ENCODE measurements at places on chromosomes 13 and 19.

DNA sequence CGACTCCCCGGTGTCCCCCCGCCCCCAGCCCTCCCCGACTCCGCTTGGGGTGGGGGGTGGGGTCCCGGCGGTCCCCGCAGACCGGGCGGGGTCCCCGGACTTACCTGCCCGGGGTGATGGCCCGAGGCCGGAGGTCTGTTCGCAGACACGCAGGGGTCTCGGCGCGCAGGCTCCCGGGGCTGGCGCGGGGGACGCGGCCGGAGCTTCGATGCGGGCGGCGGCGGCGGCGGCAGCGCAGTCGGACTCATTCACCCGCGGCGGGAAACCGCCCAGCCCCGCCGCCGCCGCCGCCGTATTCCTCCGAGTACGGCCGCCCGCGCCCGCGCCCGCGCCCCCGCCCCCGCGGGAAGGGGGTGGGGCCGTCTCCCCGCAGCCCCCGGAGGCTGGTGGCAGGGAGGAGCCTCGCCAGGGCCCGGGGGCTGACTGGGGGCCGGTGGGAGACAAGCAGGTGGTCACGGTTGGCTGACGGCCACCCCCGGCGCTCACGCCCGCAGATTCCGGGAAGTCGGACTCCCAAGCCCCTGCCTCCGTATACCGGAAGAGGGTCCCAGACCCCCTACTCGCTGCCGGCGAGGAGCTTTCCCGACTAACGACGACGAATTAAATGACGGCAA lies at the start of gene C2CD4C:
Gene C2CD4C (minus strand): TSS at position 246 of the 614 bp plus-strand sequence. CDS start 786 bp downstream, outside the sequence.
- DNase-seq = peak; percentile 68

DNA sequence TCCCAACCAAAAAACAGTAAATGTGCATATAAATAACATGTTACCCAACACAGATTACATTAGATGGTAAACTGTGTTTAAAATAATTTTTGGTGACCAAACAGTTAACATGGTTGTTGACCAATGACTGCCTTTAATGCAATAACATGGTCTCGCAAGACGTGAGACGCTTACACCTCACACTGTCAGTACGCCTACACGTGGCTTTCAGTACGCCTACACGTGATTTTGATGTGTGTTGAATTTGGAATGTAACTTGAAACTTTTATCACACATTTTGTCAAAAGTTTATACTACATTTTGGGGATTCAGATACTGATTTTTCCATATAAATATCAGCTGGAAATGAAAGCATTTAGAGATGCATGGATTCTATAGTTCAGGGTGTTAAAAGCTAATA lies 32.0 kb downstream of the SLC7A9 start:
- DNase-seq = no peak

DNA sequence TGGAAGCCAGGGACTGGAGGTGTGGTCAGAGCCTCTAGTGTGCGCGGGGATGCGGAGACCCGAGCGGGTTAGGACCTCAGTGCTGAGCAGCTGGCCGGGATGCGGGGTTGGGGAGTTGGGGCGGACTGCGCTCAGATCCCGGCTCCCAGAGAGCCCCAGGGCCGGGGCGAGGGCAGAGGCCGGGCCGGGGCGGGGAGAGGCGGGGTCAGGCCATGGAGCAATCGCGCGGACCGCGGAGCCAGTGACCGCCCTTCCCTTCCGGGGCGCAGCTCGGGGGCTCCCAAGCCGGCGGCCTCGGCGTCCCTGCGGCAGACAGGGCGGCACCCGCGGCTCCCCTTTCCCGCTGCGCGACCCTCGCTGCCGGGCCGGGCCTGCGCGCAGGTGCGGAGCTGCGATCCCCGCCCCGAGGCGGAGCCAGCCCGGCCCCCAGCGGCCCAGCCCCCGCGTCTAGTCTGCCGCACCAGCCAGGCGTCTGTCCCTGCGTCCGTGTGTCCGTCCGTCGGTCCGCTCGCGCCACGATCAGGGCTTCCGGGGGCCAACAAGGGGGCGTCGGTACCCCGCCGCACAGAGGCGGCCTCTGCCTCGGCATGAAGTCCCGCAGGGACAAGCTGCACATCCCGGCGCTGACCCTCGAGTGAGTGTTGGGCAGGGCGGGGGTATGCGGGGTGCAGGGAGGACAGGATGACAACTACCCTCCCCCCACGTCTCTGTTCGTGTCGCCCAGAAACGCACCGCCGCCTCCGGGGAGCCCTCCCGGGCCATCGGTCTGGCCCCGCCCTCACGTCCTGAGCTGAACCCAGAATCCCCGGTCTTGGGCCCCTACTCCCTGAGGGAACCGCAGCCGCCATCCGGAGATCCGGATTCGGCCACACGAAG lies 12.4 kb downstream of the MAST3 start:
- peak; percentile 84 for DNase-seq

DNA sequence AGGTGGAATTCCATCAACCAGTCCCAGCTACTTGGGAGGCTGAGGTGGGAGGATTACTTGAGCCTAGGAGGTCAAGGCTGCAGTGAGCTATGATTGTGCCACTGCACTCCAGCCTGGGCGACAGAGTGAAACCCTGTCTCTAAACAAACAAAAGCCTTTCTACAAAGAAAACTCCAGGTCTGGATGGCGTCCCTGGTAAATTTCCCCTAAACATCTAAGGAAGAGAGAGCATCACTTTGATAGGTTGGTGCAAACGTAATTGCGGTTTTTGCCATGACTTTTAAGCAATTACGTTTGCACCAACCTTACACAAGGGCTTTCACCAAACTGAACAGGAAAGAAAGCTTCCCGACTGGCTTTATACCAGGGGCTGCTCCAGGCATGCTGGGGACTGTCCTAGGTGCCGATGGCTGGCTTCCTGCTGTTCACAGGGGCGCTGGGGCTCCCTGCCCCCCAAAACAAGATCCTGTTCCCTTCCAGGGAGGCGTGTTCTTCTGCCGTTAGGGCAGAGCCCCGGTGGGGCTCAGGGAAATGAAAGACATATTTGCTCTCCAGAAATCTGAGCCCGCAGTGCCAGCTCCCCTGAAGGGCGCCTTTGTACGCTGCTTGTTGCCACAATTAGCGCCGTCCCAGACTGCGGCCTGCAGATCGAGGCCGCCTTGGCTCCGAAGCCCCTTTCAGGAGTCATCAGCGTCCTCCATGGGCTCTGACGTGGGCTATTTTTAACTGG lies 38.7 kb upstream of the KLF2 start:
- no peak for DNase-seq

DNA sequence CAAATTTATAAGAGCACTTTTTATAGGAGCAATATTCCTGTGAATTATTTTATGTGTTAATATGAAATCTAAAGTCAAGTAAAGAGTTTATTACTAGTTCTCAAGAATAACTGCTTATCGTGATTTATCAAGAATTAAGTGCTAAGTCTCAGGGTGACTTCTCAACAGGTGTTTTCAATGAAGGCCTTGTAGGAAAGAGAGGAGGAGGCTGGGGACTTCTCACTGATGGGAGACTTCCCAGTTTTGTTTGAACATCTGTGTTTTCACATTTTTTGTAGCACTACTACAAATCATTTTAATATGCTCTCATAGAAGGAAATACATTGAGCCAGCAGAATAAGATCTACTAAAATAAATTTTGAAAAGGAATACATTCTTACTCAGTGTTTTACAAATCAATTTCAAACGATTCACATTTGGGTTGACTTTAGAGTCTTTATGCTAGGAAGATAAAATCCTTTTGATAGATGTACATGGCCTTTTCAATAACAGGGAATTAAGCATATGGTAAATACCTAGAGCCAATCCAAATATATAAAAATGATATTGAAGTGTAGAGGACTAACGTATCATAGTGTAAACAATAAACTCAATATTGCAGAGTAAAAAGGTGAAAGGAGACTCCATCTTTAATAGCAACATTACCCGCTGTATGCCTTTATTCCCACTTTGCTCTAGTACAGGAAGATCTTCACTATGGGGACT lies 6.8 kb downstream of the PCDH17 start:
- DNase-seq = no peak

All from GM03348 (cell line).